ENCODE measurements at places on chromosomes 1 and 21. TPM values are rescaled to one million over a fixed set of nuclear protein-coding genes. Genes with fewer than 3 reads are reported as not detected.

Gene MLLT11
- polyA plus RNA-seq = 11.1 TPM

Gene TNFSF18
- 0.07 TPM for polyA plus RNA-seq

Gene SHE
- polyA plus RNA-seq = not detected

Gene TEX38
- not detected for polyA plus RNA-seq

Gene TMIGD3
- polyA plus RNA-seq = not detected

Gene LORICRIN
- not detected for polyA plus RNA-seq

Gene A3GALT2
- not detected for polyA plus RNA-seq

Gene ITLN2
- polyA plus RNA-seq = 0.26 TPM

Gene IGSF9
- 8.3 TPM for polyA plus RNA-seq

Gene OPRD1
- polyA plus RNA-seq = not detected

Gene ABCD3
- 19.5 TPM for polyA plus RNA-seq

Gene S100A9
- polyA plus RNA-seq = 694 TPM

Gene TENT5C
- 0.11 TPM for polyA plus RNA-seq

Gene NBPF19
- polyA plus RNA-seq = 4.6 TPM

Gene GNG5
- 88.9 TPM for polyA plus RNA-seq

Gene FNDC10
- 6.0 TPM for polyA plus RNA-seq

Gene CCDC24
- polyA plus RNA-seq = 5.4 TPM

Gene MATN1
- 0.05 TPM for polyA plus RNA-seq

Gene RPL5
- 1,681 TPM for polyA plus RNA-seq

Gene C8B
- polyA plus RNA-seq = not detected

Gene CENPF
- polyA plus RNA-seq = 12.0 TPM

Gene PRR9
- polyA plus RNA-seq = 0.05 TPM

Gene KCNJ9
- polyA plus RNA-seq = not detected

Gene CSF3R
- not detected for polyA plus RNA-seq

Gene AK4
- 104 TPM for polyA plus RNA-seq

Gene SYT6
- not detected for polyA plus RNA-seq

Gene TNFSF4
- polyA plus RNA-seq = 0.06 TPM

Gene PLA2G4A
- polyA plus RNA-seq = 7.4 TPM

Gene GUCA2B
- polyA plus RNA-seq = not detected
